EL (cell line): ENCODE measurements at places on chromosomes 4 and X.

DNA sequence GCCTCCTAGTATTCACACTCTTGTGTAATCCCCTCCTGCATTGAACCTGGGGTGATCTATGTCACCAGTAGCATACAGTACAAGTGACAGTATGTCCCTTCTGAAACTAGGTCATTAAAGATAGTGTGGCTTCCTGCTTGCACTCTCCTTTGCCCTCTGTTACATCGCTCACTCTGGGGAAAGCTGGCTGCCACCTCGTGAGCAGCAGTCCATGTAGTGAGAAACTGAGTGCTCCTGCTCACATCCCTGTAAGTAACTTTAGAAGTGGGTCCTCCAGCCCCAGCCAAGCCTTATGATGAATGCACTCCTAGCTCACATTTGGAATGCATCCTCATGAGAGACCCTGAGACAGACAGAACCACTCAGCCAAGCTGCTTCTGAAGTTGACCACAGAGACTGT lies 89.8 kb upstream of the TNIP3 start:
- no peak for DNase-seq

DNA sequence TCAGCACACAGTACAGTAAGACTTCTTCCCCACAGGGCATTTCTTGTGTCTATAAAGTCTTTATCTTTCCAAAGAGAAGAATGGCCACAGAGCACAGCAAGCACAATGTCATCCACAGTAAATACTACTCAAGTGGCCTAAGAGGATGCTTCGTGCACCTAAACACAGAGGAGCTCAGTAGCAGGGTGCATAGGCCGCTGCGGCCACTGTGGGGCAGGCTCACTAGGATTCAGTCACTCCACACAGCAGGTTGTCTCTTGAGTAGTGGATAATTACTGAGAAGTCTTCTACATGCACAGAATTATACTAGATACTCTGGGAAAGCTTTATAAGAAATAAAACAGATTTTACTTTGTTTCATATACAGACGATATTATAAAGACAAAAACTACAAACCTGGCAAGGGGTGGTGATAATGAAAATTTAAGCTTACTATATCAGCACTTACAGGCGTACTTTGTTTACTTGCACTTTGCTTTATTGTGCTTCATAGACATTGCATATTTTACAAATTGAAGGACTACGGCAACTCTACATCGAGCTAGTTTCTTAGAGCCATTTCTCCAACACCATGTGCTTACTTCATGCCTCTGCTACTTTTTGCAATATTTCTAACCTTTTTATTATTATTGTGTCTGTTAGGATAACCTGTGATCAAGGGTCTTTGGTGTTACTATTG lies 78.5 kb downstream of the PRDM5 start:
- no peak for DNase-seq

DNA sequence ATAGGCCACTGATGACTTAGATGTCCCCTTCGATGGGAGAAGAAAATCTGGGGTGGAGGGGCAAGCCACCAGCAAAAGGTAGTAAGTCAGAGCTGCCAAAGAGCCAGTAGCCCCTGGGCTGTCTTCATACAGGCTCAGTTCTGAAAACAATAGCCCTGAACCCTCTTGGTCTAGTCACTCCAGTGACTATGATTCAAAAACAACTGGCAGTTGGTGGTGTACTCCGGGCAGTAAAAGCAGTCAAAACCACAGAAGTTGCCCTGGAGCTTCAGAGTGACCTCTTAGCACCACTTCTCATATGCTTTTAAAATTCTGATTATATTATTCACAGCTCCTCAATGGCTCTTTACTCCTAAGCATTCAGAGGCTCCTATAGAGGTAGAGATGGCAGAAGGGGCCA lies 164.3 kb upstream of the MAMLD1 start:
- DNase-seq, result peak; percentile 66

DNA sequence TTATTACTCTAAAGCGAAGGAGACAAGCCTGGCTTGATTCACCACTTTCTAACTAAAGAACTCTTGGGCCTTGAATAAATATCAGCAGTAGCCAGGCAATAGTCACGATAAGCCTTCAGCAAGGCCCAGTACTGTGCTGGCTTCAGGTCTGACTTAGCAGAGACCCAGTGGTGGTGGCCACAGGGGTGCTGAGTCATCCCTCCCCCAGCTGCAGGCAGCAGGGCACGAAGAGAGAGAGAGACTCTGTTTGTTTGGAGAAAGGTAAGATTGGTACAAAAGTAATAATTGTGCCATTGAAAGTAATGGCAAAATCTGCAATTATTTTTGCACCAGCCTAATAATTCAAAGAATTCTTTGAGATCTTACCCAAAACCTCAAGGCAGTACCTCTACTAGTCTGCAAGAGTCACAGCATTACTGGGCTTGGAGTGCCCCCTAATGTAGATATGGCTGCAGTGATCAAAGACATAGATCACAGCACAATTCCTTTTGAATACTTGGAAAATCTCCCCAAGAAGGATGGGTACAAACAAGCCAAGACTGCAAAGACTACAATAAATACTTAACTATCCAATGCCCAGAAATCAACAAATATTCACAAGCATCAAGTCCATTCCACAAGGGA lies 159.5 kb upstream of the USP38 start:
- DNase-seq, result peak; percentile 56

GRCh38 chr4:104210420-104210819 lies 284.3 kb downstream of the CXXC4 start:
- no peak for DNase-seq

GRCh38 chr4:124104628-124105027 lies 607.9 kb downstream of the ANKRD50 start:
- no peak for DNase-seq

DNA sequence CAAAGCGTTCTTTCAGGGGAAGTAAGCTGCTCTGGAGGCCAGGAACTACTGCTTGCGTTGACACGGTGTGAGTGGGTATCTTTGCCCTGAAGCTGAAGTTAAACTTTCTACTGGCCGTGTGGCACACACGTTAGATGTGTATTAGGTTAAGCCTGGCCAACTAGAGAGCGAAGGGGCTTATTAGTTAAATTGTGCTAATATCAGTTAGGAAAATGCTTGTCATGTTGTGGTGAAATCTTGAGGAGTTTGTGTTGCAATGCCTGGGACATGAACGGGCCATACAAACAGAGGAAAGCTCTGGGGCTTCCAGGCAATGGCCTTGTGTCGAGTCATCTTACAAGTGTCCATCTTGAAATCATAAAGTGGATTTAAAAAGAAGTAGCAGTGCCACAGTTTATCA lies 62.6 kb downstream of the NSUN7 start:
- no peak for DNase-seq

DNA sequence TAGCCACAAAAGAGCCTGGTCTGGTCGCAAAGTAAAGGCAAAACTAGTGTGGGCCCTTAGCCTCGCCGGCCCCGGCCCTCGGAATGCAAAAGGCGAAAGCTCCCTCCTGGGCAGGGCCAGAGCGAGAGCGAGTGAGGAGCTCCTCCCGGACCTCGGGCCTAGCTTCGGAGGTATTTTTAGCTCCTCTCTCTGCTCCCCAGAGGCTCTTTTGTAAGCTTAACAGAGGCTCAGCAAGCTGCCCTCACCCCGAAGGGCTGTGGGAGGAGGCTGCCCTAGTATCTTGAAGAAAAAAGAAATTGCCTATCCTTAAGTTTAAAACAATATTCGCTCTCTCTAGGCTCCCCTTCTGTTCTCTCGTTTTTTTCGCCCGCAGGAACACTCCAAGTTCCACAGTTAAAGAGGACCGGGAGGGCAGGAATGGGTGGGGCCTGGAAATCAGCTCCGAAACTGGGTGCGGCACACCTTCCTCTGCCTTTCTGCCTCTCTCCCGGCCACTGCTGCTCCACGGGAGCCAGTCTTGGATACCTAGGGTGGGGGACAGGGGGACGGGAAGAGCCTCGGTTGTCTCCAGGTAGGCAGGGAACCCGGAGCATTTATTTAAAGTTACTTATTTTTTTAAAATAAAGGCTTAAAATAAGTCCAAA lies 12.1 kb downstream of the HAND2 start:
- no peak for DNase-seq

DNA sequence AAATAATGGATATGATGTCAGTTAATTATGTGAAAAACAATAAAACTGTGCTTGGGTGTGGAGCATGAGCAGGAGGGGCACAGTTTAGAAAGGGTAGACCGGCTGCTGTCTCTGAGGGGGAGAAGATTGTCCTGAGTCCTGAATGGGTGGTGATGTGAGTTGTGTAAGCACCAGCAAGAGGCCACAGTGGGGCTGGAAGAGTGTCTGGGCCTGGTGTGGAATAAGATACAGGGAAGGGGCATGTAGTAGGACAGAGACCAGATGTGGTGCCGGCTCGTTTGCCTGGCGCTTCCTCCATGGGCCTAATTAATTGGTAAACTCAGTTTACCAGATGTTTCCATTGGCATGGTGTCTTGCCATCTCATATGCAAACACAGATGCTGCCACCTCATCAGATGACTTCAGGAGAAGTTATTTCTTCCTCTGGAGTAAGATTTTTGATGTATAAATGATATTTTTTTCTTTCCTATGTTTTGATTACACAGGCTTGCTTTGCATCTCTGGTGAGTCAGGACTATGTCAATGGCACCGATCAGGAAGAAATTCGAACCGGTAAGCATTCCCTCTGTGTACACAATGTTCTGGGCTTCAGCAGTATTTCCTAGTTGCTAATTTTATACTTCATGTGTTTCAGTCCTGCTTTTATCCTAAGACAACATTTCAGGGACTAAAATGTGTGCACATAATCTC lies 5.1 kb downstream of the MED28 start:
- DNase-seq, result peak; percentile 12

- DNase-seq, result no peak
Measured at GRCh38 chrX:50978920-50979682, 68.6 kb downstream of the BMP15 start.
